Muscle of leg (tissue), 16 donors: ENCODE measurements at places on chromosomes 3 and 15. TPM values are rescaled to one million over a fixed set of nuclear protein-coding genes. Genes with fewer than 3 reads are reported as not detected.

DNA sequence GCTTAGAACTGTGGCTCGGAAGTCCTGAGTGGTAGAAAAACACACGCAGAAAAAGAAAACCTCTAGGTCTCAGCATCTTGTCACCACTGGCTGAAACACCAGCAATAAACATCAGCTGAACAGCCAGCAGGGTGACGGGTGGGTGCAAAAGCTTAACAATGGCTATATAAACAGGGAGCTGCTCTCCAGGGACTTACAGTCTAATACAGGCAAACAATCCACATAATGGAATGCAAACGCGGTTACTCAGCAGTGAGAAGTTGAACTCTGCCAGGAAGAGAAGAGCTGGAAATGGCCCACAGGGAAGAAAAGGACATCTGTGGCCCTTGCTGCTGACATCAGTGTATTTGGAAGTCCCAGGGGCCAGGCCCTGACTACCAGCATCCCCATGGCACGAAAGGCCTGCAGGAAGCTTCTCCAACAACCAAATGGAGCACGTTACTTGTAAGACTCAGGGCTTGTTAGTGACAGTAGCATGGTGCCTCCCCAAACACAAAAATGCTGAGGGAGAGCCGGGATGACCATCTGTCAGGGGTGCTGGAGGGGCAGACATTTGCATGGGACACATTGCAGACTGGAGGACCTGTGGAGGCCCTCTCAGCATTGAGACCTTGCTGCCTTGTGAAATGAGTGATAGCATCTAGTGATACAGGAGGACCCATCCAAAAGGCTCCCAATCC is 3.0 kb downstream of the HEG1 start:
- peak; percentile 63 for DNase-seq

DNA sequence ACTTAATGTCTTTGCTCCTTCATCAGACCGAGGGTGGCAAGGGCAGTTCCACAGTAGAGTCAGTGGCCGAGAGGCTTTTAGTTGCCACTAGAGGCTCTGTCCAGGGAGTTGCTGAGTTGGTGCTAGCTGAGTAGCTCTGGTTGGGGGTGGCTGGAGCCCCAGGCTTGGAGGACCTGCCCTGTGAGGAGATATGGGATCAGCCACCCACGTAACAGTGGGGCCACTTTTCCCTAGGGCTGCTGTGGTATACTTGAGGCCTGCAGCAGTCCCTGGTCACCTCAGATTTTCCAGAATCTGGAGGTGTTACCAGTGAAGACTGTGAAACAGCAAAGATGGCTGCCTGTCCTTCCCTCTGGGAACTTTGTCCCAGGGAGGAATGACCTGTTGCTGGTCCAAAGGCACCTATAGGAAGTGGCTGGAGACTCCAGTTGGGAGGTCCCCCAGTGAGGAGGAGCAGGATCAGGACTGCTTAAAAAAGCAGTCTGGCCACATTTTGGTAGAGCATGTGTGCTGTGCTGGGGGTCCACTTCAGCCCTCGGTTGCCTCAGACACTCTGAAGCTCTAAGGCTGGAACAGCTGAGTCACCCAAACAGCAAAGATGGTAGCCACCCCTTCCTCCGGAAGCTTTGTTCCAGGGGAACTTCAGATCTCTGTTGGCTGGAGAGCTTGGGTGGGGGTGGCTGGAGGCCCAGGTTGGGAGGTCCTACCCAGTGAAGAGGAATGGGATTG is 72.9 kb downstream of the AKAP13 start:
- DNase-seq: no peak

GRCh38 chr3:178982137-178982536 is 89.5 kb downstream of the ZMAT3 start:
- no peak for DNase-seq

The CCR3 gene
- polyA plus RNA-seq: not detected

The ZNF148 gene
- 19.8 TPM for polyA plus RNA-seq

The IMPG2 gene
- polyA plus RNA-seq: 0.90 TPM
